Body of pancreas (tissue), 4 donors: ENCODE measurements at places on chromosomes 12 and 14.

GRCh38 chr14:103273745-103274615, 60.1 kb upstream of the EIF5 start:
- no peaks in the 10 kb centered on the region for H3K36me3 ChIP-seq
- no peaks in the 10 kb centered on the region for H3K27me3 ChIP-seq
- no peak overlapping the region for H3K4me3 ChIP-seq
- H3K4me1 ChIP-seq = peaks cover 20% of the 10 kb centered on the region

DNA sequence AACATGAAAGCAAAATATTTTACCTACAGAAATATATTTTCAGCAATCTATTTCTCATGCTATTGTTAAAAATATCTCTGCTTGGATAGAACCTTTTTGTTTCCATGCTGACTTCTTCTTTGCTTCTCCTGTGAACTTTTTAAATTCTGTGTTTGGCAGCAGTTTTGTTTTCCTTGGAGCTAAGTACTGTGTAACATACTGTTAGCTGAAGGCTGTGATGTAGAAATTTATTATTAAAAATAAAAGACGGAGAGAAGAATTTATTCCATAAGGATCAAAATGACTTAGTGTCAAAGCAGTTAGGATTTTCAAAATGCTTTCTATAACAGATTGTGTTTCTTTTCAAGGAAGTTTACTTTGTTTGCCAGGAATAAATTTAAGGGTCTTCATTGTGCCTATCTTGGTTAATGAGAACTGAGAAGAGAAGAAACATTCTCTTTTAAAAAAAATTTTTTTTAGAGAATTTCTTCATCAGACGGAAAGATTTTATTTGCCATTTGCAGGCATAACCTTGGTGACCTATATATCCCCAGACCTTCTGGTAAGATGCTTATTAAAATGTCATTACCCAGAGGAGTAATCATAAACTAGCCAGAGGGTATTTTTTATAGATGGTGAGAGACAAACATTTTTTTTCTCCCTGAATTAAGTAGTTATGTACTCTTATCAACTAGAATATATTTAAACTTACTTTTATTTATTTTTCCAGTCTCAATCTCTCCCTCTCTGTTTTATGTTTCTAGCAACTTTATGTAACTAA, 147.1 kb upstream of the SLCO1C1 start:
- H3K27ac ChIP-seq = no peak overlapping the region
- no peak overlapping the region for H3K4me3 ChIP-seq
- no peaks in the 10 kb centered on the region for H3K27me3 ChIP-seq

GRCh38 chr14:80620434-80620833, 321.1 kb downstream of the CEP128 start:
- no peak overlapping the region for H3K4me3 ChIP-seq
- no peaks in the 10 kb centered on the region for H3K27me3 ChIP-seq
- no peak overlapping the region for H3K27ac ChIP-seq
- no peak for DNase-seq

GRCh38 chr14:76767681-76768656, 6.7 kb downstream of the VASH1 start:
- H3K27me3 ChIP-seq = no peaks in the 10 kb centered on the region
- DNase-seq = peak; percentile 76
- peaks cover 13% of the 10 kb centered on the region for H3K4me1 ChIP-seq
- no peaks in the 10 kb centered on the region for H3K36me3 ChIP-seq
- no peak overlapping the region for H3K4me3 ChIP-seq

DNA sequence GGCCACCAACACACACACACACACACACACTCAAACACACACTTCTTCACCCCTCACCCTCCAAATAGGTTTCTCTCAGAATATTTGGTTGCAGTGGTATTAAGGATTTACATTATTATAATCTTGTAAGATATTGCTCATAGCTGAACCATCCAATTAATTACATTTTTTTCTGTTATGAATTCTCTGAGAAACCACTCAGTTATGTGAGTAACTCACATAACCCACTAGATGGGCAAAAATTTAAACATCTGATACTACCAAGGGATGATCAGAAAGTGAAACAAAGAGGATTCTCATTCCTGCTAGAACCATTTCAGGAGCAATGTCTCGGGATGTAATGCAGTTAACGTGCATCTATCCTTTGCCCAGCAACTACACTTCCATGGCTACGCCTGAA, 31.6 kb downstream of the TMTC1 start:
- no peak overlapping the region for H3K27ac ChIP-seq
- H3K27me3 ChIP-seq = no peaks in the 10 kb centered on the region

DNA sequence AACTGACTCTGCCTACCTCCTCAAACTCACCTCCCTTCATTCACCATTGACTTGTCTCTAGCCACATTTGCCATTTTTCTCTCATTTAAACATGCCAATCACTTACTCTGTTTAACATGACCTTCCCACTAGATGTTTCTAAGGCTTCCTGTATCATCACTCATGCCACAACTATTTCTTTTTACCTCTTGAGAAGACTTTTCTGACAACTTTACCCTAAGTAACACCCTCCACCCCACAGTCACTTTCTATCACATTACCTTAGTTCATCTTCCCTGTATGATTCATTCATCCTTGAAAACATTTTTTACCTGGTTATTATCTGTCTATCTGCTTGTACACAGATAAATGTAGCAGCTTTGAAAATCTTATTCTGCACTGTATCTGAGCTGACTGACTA, 19.4 kb downstream of the PLCZ1 start:
- H3K27ac ChIP-seq = no peak overlapping the region
- no peaks in the 10 kb centered on the region for H3K36me3 ChIP-seq
- H3K4me1 ChIP-seq = no peaks in the 10 kb centered on the region
- no peaks in the 10 kb centered on the region for H3K27me3 ChIP-seq
- no peak for DNase-seq

DNA sequence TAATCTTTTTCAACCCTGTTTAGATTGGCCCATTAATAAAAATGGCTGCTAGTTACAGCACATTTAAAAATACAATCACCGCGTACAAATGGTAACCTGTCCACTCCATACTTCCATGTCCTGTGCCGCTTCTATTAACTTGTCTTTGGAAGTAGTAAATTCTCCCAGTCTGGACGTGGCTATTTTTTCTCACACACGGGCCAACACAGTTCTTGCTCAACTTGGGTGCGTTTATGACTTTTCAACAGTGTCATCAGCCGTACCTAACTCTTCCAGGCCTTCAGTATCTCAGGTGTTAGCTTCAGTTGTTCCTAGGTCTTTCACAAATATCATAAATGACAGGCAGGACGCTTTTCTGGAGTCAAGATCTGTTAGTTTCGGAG, 475 bp upstream of the PCNX1 start:
- DNase-seq = no peak
- H3K4me3 ChIP-seq = peak overlapping the region; percentile 28
- no peaks in the 10 kb centered on the region for H3K36me3 ChIP-seq
- H3K4me1 ChIP-seq = peaks cover 12% of the 10 kb centered on the region
- H3K27me3 ChIP-seq = no peaks in the 10 kb centered on the region
- peak overlapping the region; percentile 81 for H3K27ac ChIP-seq

DNA sequence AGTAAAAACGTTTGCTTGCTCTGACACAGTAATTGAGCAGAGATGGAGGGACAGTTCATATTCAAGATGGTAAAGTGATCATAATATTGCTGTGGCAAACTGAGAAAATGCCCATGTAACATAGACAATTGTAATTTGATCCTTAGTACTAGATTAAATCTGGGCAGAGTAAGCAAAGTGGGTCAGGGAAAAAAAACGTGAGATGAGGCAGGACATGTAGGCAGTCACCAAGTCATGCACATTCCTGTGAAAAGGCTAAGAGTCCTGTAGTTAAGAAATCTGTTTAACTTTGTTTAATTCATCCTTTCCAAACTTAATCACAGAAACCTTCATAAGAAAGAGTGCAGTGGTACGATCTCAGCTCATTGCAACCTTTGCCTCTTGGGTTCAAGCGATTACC, 16.1 kb downstream of the BTBD7 start:
- H3K4me3 ChIP-seq = no peak overlapping the region
- DNase-seq = no peak
- H3K27ac ChIP-seq = no peak overlapping the region
- no peaks in the 10 kb centered on the region for H3K36me3 ChIP-seq
- no peaks in the 10 kb centered on the region for H3K27me3 ChIP-seq

DNA sequence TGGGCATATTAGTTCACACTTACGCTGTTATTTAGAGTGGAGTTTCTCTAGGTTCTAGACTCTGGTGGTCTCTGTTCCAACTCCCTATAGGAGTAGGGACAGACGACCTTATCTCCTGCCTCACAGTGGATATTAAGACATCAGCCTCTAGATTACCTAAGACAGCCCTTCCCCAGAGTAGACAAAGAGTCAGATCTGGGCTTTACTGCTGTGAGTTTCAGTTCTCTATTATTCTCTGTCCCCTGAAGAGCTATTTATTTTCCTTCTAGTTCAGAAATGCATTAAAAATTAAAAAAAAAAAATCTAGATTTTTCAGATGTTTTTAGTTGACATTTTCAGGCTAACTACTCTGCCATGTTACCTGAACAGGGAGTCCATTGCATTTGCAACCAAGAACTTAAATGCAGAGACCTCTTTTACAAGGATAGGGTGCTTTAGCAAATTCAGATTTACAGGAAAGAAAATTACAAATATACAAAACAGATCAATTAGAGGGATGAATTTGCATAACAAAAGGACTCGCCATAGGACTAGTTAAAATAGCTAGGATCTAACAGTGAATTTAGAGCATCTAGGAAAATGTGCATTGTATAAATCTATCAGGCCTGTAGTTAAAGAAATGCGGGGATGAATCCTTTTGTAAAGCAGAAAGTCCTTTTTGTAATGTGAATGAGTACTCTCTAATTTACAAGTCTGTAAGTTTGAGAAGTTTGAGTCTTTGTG, 381.4 kb downstream of the APAF1 start:
- H3K27ac ChIP-seq = no peak overlapping the region
- DNase-seq = no peak
- H3K4me3 ChIP-seq = no peak overlapping the region
- H3K36me3 ChIP-seq = no peaks in the 10 kb centered on the region
- H3K27me3 ChIP-seq = no peaks in the 10 kb centered on the region

GRCh38 chr12:49865782-49866135, 22.9 kb upstream of the BCDIN3D start:
- H3K27me3 ChIP-seq = no peaks in the 10 kb centered on the region
- no peak overlapping the region for H3K4me3 ChIP-seq

DNA sequence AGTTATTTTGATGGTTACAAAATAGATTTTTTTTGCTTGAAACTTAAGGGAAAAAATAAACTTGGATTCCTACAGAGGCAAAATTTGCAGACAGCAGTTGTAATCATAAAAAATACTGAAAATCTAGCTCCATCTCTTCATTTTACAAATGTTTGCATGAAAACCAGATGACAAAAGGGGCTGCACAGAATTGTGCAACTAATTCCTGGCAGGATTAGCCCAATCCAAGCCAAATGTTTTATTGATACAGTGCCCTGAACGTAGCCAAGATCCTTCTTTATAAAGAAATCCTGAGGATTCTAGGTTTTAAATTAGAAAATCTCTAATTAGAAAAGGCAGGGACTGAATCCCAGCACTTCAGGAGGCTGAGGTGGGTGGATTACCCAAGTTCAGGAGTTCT, 356.4 kb upstream of the SEL1L start:
- no peaks in the 10 kb centered on the region for H3K27me3 ChIP-seq
- H3K36me3 ChIP-seq = no peaks in the 10 kb centered on the region
- H3K27ac ChIP-seq = no peak overlapping the region

DNA sequence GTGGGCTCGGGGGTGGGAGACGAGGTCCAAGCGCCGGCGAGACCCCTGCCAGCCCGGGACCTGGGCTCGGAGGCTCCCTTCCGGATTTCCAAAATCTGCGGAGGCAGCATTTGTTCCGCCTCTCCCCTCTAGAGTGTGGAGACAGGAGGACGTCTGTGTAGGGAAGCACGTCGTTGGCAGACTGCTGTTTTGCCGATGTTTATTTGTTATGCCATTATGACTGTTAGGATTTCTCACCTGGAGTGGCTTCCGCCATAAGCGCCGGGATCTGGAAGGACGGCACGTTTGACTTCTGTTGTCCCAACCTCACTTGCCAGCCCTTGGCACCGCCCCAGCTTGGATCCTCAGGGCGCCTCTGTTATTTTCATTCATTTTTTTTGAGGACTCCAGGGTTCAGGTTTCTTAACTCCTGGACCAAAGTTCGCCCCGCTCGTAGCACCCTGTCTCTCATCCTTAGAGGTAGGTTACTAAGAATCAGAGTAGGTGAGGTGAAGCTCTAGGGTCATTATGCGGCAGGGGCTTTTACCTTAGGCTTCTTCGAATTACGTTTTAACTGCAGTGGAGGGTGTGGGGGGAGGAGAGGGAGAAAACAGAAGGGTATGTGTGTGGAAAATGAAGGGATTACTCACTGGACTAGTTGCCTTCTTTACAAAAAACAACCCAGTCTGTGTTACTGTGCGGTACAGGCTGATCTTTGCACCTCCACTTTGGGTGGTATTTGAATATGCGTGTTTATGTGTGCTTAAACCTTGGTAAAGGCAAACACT, 547 bp upstream of the PYGL start:
- peak overlapping the region; percentile 69 for H3K4me3 ChIP-seq
- peak; percentile 42 for DNase-seq
- H3K4me1 ChIP-seq = peaks cover 16% of the 10 kb centered on the region

- peaks cover 6% of the 10 kb centered on the region for H3K4me1 ChIP-seq
- DNase-seq = no peak
- no peaks in the 10 kb centered on the region for H3K27me3 ChIP-seq
- peak overlapping the region; percentile 87 for H3K4me3 ChIP-seq
Observed at GRCh38 chr14:44897845-44898151, 63.9 kb downstream of the KLHL28 start.

- DNase-seq = no peak
- H3K4me1 ChIP-seq = no peaks in the 10 kb centered on the region
- no peak overlapping the region for H3K27ac ChIP-seq
- no peaks in the 10 kb centered on the region for H3K27me3 ChIP-seq
- no peaks in the 10 kb centered on the region for H3K36me3 ChIP-seq
Observed at GRCh38 chr14:42028607-42029006, 421.9 kb downstream of the LRFN5 start.

DNA sequence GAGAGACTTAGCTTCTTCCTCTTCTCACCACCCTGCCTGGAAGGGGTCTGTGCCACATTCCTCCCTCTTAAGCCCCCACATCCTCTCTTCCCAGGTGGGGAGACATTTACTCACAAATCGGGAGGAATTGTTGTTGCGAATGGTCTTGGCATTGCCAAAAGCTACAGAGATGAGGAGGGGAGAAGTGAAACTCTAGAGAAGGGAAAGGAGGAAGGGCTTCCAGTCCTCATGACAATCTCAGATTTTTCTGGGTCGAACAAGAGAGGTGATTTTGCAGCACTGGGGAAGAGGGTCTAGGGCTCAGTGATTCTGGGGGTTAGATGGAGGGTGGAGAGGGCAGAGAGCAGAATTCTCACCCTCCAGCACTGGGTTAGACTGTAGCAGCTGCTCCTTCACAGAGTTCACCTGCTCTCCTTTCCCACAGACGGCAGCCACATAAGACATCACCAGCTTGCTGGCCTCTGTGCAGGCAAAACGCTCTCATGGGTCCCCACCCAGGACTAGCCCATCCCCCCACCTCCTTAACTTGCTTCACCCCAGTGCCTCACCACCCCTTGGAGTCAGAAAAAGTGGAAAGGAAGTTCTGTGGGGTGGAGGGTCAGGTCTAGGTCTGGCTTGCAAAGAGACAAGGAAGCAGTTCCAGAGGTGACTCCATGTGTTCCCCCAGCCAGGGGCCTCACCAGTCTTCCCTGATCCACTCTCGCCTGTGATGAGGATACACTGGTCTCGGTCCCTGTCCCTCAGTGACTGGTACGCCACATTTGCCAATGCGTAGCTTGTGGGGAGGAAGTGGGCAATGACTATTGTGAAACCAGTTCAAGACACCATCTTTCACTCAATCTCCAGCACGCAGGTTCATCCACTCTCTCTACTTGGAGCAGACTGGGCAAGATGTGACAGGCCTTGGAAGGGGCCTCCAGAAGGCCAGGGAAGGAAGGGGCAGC, 2.7 kb downstream of the MYO1A start:
- no peak overlapping the region for H3K4me3 ChIP-seq
- no peaks in the 10 kb centered on the region for H3K27me3 ChIP-seq
- H3K4me1 ChIP-seq = no peaks in the 10 kb centered on the region

- H3K36me3 ChIP-seq = no peaks in the 10 kb centered on the region
- H3K4me3 ChIP-seq = no peak overlapping the region
- DNase-seq = no peak
- no peak overlapping the region for H3K27ac ChIP-seq
Observed at GRCh38 chr12:46808955-46809697, 16.7 kb downstream of the SLC38A4 start.
